ENCODE measurements at places on chromosomes 4 and X.

DNA sequence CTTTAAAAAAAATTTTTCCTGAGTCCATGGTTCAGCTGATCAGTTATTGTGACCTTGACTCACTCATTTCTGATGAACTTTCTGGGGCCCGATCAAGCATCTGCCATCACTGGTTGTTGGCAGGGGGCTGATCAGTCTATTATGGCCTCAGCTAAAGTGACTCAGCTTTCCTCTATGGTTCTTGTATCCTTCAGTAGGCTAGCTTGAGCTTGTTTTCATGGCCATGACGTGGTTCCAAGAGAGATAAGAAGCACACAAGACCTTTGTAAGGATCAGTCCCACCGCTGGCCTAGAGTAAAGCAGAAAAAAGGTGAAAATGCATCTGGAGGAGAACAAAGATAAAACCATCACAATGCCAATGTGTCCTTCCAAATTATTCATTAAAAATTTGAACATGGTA, 29.8 kb upstream of the EPGN start:
- DNase-seq = no peak

GRCh38 chr4:65960751-65961150, 290.5 kb upstream of the EPHA5 start:
- no peak for DNase-seq

- DNase-seq = no peak
Observed at GRCh38 chrX:78517124-78517523, 142.0 kb downstream of the RTL3 start.

- no peak for DNase-seq
Observed at GRCh38 chr4:153022241-153022715, 86.2 kb downstream of the FHDC1 start.

- DNase-seq = no peak
Observed at GRCh38 chr4:16382571-16382970, 156.3 kb upstream of the TAPT1 start.

DNA sequence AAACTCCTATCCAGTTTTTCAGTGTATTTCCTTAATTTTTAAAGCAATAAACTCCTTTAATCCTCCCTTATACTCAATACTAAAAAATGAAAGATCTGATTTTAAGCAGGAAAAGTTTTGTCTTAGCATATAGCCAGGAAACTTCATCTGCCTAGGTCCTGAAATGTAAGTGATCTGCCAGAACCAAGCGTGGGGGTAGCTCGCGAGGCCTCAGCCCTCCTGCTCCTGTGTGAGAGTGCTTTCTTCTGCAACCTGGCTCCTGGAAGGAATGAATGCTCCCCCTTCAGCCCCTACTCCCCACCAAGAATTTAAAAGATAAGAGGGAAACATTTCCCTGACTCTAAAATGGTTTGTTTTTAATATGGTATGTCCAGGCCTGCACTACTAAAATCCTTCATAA, 160.1 kb downstream of the CBR4 start:
- no peak for DNase-seq

- DNase-seq = no peak
Observed at GRCh38 chr4:185207466-185207865, 1.9 kb upstream of the SNX25 start.

DNA sequence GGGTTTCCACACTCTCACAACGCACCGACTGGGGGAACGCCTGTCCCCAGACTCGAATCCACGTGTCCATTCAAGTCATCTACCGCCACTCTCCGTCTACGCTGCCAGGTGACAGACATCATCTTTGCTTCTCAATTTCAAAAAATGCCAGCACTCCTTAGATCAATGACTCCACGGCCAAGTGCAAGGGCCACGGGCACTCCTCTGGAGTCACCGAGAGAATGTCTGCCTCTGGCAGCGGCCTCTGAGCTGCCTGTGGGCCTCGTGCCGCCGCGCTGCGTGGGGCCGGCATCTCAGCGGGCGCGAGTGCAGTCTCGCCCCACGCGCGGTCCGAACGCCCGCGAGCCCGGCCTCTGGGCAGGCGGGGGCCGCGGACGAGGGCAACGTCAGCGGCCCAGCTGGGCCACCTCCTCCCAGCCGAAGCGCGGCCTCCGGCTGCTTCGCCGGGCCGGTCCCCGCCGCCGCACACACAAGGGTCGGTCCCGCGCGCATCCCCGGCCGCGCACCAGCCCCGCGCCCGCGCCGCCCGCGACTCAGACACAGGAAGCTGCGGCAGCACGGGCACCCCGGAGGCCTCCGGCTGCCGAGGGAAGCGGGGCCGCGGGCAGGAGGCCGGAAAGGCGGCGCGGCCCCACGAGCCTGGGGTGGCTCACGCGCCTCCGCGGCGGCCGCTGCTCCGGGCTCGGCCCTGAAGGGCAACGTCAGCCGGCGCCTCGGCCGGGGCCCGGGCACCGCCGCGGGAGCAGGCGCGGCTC, 450 bp downstream of the ACSL1 start:
- DNase-seq = no peak

DNA sequence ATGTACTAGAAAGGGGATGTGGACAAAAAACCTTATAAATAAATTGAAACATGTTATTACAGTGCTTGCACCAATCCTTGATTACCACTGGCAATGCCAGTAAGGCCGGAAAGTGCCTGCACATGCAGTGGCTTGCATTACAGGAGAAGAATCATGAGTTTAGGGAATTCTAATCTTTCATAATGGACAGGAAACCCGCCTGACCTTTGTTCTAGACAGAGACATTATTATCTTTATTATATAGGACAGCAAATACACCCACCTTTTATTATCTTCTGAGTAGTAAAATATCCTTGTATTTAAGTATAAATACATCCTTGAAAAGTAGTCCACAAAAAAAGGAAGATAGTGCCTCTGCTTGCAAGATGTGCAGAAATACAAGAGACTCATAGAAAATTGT, 379.9 kb upstream of the LCORL start:
- no peak for DNase-seq

DNA sequence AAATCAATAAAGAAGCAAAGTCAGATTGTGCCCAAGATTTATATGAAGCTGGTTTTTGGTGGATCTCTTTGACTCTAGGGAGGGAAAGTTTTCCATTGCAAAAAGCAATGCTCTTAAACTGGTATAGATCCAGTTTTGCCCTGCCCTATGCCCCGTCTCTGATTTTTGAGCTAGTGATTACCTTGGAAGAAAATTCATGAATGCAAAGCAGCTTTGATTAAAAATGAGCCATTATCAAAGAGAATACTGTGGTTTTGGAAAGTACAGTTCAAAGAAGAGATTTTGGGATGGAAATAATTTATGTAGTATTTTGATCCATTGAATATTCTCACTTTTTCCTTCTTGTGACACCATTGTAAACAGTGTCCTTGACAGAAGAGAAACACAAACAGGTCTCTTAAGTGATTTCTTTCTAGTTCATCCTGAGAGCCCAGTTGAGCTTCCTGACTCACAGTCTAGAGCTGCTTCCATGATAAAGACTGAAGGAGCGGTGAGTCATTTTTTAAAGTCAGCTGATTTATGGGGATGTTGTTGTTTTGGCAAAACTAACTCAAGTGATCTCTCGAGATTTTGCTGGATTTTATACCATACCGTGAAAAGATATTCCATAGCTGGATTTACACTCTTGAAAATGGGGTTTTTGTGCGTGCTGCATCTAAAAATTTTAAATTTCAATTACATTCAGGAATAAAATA, 76.7 kb downstream of the AFF1 start:
- DNase-seq = no peak

- DNase-seq = no peak
Observed at GRCh38 chr4:145061318-145061920, 36.6 kb downstream of the ANAPC10 start.
